ENCODE measurements at places on chromosomes 1 and 21.

DNA sequence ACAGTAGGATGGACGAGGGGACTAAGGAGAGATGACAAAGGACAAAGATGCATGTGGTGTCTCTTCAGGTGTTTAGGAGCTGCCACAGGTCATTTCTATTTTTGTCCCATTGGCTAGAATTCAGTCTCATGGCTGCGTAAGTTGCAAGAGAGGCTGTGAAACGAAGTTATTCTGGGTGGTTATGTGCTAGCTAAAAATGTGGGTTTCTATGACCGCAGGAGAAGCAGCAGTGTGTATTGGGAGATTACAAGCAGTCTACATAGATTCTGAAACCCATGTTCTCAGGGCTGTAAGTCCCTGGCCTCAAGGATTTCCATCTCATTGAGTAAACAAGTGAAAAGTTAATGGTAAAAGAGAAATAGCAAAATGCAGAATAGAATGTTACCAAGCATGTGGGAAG, 110.7 kb downstream of the SPATA46 start:
- no peak for DNase-seq

- DNase-seq, result no peak
These were observed 56.4 kb upstream of the SCCPDH start for GRCh38 chr1:246667773-246668172.

DNA sequence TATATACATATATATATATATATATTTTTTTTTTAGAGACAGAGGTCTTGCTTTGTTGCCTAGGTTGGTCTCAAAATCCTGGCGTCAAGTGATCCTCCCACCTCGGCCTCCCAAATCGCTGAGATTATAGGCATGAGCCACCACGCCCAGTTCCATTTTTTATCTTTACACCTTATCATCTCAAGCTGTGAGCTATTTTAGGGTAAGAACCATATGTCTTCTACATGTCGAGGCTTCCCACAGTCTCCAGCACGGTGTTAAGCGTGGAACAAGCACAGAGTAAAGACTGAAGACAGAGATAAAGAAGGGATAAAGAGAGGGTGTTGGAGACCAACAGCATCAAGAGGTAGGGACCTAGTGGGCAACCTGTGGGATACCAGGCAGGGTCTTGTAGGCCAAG, 14.2 kb downstream of the ARHGEF2 start:
- no peak for DNase-seq

DNA sequence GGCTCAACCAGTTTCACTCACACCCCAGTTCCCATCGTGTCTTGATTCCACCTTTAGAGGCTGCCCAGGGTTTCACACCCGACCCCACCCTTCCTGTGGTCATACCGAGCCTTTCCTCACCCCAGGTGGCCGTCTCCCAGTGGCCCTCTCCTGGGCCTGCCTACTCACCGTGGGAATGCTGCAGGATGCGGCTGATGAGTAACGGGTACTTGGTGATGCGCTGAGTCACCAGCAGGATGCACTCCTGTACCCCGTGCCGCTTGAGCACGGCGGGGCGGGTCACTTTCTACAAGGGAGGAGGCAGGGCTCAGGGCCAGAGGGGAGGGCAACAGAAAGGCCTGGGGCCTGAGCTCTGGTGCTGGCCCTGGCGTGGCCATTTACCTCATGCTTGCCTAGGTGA, 16.4 kb downstream of the ARHGEF2 start:
- DNase-seq, result no peak

DNA sequence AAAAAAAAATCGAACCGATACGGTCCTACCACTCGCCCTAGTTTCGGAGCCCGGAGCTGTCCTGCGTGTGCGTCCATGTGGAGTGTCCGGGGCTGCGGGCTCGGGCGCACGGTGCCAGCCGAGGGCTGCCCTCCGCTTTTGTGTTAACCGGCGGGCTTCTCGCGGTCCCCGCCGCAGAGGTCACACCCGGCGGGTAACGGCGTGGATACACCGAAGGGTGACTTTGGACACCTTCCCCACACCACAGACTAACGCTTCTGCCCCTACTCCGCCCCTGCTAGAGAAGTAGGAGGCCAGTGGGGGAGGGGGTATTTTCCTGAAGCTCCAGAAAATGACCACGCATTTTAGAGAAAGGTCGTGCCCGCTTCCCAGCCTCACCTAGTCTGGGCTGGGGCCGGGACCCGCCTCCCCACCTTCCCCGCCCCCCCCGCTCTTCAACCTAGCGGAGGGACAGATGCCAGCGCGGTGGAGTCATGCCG, 609 bp upstream of the ATF3 start:
- no peak for DNase-seq

DNA sequence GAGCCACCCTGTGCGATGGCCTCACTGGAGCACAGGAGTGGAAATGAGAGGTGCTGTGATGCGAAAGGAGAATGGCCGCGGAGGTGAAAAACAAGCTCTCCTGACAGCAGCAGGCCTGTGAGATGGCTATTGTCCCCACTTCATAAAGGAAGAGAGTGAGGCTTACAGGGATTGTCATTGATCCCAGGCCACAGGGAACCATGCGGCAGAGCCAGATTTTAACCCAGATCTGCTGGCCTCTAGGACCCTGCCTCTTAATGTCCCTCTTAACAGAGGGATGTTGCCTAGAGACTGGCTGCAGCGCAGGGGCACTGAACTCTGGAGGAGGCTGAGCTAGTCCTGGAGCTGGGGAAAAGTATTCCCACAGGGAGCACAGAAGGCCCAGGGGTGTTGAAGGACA, 3.1 kb upstream of the SYTL1 start:
- no peak for DNase-seq

Data from activated gamma-delta T cell treated with anti-CD3 and anti-CD28 coated beads, Interleukin-2, amount 50 U/mL, for 16 hours (primary cell).